NCI-H1048 (cell line): ENCODE measurements at places on chromosomes 16 and 17.

- DNase-seq = no peak
Observed at GRCh38 chr17:81420769-81421462, 25.7 kb downstream of the BAHCC1 start.

DNA sequence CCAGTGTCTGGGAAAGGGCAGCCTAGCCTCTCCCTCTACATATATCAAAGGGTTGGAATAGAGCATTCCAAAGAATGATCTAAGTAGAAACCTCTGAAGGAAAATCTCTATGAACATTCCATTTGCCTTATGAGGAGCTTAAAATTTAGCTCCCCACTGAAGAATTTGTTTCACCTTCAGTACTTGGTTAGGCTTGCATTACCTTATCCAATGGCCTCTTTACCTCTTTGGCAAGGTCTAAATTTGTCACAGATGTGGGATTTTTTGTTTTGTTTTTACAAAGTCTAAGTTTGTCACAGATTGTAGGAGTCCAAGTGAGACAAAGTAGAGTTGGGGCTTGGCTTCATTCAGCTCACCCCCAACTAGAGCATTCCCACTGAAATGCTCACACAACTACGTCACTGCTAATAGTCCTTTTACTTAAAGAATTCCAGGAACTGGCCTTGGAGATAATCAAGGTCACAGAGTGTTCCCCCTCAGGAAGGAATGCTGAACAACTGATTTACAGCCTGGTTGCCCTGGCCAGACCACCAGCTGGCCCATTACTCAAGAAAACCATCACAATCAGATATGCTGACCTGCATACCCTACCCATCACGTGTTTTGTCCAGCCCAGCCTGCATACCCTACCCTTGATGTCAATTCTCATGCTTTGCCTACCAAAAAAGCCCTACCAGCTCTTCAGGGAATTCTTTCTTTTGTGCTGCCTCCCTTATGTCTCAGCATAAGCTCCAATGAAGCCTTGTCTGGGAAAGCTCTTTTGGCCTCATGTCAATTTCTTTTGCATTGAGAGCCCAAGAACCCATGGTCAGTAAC lies 26.5 kb upstream of the PPM1D start:
- no peak for DNase-seq

DNA sequence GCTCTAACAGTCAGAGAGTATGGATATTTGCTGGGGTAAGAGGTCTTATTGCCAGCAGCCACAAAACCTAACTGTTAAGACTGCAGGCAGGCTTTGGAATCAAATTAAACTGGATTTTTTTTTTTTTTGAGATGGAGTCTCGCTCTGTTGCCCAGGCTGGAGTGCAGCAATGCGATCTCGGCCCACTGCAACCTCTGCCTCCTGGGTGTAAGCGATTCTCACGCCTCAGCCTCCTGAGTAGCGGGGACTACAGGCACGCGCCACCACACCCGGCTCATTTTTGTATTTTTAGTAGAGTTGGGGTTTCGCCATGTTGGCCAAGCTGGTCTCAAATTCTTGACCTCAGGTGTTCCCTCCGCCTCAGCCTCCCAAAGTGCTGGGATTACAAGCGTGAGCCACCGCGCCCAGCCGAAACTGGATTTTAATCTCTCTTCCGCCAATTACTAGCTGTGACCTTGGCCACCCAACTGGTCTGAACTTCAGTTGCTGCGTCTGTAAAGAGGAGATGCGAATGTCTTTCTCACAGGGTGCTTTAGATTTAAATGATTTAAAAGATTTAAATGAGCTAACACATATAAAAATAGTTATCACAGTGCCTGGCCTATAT lies 842 bp downstream of the MRPL10 start:
- no peak for DNase-seq

DNA sequence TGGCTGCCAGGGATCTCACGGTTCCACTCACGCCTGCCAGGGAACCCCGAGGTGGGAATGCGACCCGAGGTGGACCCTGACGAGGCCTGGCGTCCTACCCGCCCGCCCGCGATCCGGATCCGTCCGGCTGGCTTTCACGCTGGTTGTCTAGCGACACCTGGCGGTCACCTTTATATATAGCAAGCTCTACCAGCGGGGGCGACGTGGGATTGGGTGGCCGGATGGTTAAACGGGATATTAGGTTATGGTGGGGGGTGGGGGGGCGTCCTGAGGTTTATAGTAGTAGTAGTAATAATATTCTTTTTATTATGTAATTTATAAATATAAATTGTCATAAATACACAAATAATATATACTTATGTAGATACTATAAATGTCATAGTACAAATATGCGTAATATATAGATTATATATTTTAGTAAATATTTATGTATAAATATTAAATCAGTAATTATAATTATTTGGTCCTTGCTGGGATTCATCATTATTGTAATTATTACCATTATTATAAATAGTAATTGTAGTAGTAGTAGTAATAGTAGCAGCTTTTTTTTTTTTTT lies 136.9 kb downstream of the KCNJ12 start:
- DNase-seq = peak; percentile 63

- no peak for DNase-seq
Observed at GRCh38 chr16:66895999-66896398, 15.7 kb downstream of the PDP2 start.

DNA sequence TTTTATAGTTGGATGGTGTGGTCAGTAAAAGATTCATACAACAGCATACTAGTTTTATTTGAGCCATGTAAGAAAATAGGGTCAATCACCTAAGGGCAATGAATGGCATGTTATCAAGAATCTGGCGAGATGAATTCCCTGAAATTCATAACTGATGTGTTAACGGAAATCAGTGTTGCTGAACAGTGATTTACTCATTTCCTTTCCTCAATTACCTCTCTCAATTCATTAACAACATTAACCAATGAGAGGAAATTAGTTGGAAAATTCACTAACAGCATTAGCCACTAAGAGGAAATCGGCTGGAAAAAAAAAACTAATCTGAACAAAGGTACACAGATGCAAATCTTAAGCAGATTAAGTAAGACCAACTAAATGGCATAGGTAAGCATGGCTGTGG lies 6.3 kb downstream of the CMTR2 start:
- no peak for DNase-seq

GRCh38 chr16:79283578-79283977 lies 317.0 kb downstream of the MAF start:
- DNase-seq = no peak

- no peak for DNase-seq
Observed at GRCh38 chr17:48215583-48216139, 108.1 kb downstream of the SNX11 start.

DNA sequence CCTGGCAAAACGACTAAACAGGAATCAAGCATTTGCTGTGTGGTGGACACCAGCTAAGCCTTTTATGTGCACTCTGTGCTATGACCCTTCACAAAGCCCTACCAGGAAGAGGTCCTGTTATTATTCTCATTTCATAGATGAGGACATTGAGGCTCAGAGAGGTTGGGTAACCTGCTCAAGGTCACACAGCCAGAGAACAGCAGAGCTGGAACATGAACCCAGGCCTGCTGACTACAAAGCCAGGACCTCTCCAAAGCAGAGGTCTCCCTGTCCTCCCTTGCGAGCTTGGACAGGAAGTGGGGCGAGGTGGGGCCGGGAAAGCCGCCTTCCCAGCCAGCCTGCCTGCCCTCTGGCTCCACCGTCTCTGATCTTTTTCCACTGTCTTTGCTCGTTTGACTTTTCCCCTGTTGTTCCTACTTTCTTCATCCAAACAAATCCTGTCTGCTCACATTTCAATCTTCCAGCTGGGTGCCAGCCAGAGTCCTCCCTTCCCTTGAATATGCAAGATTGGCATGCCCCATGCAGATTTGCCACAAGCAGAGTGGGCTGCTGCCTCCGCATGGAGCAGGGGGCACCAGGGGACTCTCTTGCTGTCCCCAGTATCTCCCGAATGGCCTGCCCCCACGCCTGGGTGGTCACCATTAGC lies 23.7 kb upstream of the RPTOR start:
- DNase-seq = no peak

DNA sequence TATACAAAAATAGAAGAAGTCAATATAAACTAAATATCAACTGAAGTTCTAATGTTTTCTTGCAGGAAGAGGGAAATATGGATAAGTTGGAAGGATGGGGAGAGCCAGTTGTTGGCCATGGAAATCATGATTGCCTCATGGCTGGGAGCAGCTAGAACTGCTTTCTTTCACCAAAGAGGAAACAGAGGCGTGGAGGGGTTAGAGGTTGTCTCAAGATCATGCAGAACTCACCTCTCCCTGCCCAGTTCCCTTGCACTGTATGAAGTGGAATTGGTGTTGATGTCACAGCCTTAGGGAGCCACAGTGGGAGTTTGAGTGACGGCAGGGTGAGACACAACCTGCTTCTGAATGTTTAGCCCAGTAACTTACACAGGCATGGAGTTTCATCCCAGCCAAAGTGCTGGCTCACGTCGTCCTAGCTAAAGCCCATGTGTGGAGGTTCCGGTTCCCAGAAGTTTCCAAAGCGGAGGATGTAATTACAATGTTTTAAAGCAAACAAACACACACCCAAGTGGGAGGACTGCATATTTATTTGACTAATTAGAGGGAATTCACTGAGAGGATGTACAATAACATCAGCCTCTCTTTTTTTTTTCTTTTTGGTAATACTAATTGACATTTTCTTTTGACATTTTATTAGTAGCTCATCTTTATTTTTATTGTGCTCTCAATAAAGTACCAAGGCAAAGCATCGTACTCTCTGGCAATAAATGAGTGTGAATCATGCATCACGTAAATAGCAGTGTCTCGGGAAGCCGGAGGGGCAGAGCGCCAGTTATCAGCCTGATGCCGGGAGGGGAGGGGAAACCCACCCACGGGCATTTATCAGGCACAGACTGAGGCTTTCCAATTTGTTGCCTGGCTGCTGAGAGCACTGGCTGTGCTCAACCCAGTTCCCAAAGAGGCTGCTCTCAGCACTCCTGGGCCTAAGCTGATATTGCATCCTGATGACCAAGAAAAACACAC lies 118.7 kb upstream of the CDH5 start:
- no peak for DNase-seq

- no peak for DNase-seq
Observed at GRCh38 chr16:81466356-81466980, 21.9 kb downstream of the CMIP start.

DNA sequence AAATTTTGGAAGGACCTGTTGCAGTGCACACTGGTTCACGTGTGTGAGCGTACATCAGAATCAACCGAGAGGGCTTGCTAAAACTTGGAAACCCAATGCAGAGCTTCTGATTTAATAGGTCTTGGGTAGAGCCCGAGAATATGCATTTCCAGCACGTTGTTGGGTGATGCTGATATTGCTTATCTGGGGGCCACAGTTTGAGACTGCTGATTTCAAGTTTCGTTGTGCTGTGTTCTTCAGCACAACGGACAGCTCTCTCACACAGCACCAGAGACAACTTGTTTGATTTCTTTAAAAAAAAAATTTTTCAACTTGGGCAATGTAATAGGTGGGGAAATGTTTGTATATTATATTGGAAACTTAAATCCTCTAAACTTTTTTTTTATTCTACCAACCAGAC lies 9.4 kb downstream of the OR4D2 start:
- DNase-seq = no peak

DNA sequence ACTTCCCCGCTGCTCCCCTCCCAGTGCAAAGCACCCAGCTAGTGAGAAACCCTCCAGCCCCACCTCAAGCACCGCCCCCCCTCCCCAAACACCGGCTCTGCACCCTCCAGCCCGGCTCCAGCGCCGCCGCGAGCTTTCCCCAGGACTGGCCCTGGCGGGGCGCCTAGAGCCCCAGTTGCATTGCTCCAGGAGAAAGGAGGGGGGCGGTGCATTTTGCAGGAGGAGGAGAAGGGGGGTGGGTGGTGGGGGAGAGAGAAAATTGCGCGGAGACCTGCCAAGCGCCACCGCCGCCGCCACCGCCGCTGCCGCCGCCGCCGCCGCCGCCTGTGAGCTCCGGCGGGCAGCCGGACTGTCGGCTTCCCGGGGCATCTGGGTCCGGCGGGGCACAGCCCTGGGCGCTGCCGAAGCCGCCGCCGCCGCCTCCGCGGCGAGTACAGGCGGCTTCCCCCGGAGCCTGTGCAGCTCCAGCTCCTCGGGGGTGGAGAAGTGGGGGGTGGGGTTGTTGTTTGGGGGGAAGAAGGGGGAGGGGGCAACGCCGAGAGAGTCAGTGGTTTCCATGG lies 333 bp upstream of the NOG start:
- peak; percentile 37 for DNase-seq

DNA sequence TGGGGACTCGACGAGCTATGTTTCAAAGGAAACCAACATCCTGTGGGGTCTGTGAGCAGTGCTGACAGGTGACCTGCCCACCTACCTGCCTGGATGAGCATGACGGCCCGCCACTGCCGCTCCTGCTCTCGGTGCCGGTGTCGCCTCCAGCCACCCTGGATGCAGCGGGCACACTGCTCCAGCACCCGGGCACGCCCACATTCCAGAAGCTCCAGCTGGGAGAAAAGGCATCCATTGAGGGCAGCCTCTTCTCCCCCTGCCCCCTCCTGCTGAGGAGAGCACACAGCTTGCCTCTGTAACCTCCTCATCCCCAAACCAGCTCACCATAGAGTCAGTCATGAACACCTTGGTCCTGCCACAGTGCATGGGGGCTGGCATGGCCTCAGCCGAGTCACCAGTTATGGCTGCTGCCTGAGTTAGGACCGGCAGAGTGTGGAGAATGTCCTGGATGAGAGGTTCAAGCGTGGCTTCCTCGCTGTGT lies 14.3 kb downstream of the ZNHIT3 start:
- DNase-seq = no peak

DNA sequence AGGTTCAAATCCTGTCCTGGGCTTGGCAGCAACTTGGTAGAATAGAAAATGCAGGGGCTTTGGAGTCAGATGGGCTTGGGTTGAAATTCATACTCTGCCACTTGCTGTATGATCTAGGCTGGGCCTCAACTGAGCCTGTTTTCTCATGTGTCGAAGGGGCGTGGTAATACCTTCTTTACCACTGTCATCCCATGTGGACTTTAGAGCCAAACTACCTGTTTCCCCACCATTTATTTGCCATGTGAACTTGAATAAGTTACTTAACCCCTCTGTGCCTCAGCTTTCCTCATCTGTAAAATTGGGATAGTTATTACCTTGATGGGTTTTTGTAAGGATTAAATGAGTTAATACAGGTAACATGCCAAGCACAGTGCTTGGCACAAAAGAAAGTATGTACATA lies 106.0 kb downstream of the COPRS start:
- no peak for DNase-seq

DNA sequence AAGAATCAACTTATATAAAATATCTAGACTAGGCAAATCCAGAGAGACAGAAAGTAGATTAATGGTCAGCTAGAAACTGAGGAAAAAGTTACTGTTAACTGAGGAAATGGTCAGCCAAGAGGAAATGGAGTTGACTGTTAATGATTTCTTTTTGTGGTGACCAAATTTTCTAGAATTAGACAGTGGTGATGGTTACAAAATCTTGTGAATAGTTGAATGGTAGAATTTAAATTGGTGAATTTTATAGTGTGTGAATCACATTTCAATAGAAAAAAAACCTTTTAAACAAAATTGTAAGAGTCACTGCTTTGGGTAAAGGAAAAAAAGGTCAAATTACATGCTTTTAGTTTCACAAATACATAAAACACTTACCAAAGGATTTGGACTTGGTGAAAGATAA lies 30.0 kb downstream of the APPBP2 start:
- DNase-seq = no peak

DNA sequence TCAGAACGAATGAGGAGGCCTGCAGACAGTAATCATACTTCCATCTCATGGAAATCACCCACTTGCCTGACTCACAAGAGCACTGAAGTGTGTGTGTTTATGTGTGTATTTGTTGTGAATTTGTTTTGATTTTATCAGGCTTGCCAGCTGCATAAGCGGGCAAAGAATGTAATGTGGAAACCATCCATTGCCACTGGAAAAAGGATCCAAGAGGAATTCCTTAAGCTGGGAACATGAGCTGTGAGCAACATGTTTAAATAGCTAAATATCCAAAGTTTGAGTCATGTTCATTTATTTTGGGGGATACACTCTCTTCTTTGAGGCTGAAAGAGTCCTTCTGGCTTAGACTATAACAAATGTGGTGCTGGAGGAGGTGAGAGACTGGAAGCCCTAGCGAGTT lies 198.4 kb upstream of the TBX2 start:
- no peak for DNase-seq
